ENCODE measurements at places on chromosomes 16 and 17.

DNA sequence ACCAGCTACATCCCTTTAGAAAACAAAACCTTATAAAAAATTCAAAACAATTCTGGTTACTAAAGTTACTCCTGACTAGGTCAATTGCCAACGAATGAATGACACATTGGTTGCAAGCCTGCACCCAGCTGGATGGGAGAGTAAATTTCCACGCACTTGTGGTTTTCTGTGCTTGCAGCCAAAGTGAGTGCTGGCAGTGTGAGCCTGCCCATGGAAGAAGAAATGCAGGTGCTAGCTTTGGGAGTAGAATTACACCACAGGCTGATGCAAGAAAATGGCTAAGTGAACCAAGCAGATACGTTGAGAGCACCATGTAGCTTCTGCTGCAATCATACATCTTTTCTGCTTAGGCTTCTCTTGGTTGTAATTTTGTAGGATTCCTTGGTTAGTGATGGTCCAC, 74.6 kb downstream of the SYCE1L start:
- no peak for DNase-seq

DNA sequence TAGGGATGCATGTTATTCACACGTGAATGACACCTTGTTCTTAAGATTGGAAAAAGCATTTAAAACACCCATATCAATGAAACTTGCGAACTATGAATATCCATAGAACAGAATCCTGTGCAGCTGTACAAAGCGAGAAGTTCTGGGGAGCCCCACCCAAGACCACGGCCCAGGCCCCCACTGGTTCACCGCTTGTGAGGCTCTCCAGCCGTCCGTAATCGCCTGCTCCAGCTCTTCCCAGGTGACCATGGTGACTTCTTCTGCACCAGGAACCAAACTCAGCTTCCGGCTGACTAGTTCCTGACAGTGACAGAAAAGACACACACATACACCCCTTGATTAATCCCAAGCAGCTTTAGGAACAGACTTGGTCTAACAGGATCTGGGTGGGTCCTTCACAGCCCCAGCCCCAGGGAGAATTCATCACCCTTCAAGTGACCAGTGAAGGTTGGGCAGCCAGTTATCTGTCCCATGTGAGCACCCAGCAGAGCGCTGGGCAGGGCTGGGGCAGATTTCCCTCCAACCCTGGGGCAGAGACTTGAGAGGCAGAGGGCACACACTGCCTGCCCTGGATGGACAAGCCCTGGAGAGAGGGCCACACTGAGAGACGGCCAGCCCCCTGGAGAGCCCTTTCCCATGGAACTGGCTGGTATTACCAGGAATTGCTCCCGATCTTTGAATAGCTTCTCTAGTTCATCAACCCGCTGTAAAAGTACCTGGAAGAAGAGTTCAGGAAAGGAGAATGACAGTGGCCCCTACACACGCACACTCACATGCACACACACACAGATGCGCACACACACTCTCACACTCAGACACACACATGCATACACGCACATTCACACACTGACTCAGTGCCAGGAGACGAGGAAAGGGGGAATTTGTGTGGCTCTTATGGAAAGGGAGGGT, 3.6 kb downstream of the QRICH2 start:
- no peak for DNase-seq

GRCh38 chr16:68473358-68474070, 25.2 kb upstream of the SMPD3 start:
- no peak for DNase-seq

GRCh38 chr16:68344252-68344651, 33.4 kb downstream of the PRMT7 start:
- no peak for DNase-seq

- no peak for DNase-seq
Observed at GRCh38 chr16:83206426-83206825, 579.7 kb downstream of the CDH13 start.

DNA sequence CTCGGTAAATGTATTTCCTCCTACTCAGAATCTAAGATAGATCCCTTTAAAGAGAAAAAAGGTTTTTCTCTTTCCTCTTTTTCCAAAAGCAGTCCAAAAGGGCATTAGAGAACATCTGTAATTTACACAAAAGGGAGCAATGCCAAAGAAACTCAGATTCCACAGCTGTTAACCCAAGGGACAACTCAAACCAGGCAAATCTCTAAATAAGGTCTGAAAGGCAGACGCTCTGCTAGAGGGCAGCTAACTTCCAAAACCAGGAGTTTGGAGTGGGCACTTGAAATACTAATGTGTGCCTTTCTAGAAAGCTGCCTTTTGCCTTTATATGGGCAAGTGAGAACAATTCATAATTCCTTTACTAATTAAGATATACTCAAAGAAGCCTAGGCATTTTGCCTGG, 435.7 kb downstream of the ZFHX3 start:
- no peak for DNase-seq

DNA sequence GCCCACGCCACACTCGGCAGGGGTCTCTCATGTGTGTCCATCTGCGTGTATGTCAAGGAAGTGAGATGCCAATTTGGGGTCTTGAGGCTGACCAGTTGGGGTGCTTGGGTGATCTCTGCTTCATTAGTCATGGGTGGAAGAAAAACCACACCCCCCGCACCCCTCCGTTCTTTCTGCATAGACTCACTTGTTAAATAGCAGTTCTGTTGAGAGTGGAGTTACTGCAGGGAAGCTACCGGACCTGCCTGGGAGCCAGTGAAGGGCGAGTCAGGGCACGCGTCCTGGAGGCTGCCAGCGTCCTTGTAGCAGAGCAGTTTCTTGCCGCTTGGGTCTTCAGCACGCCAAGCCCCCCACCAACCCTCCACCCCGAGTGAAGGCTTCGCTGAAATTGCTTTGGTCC, 8.5 kb downstream of the SNN start:
- no peak for DNase-seq
